Gastrocnemius medialis (tissue), 4 donors: ENCODE measurements at places on chromosomes 12 and 14. TPM values are rescaled to one million over a fixed set of nuclear protein-coding genes. Genes with fewer than 3 reads are reported as not detected.

EPYC gene
- not detected for total RNA-seq

HOXC11 gene
- total RNA-seq = 1.1 TPM

AKAP3 gene
- total RNA-seq = 0.91 TPM

PRH2 gene
- not detected for total RNA-seq

ADAM21 gene
- total RNA-seq = not detected
